NCI-H1694 (cell line): ENCODE measurements at places on chromosomes 13 and 19.
A peak's percentile ranks its signal among the peaks of the same experiment; 100 is the strongest.

DNA sequence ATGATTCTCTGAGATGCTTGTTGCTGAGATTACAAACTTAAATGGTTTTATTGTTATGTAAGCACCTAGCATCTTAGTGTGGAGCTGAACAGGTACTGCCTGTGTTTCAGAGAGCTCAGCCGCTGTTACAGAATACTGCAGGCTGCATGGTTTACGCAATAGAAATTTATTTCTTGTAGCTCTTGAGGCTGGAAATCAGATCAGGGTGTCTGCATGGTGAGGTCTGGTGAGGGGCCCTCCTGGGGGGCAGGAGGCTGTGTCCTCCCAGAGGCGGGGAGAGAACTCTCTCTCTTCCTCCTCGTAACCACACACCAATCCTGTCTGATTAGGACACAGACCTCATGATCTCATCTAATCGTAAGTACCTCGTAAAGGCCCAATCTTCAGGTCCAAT, 13.1 kb downstream of the ATP11A start:
- DNase-seq, result no peak

DNA sequence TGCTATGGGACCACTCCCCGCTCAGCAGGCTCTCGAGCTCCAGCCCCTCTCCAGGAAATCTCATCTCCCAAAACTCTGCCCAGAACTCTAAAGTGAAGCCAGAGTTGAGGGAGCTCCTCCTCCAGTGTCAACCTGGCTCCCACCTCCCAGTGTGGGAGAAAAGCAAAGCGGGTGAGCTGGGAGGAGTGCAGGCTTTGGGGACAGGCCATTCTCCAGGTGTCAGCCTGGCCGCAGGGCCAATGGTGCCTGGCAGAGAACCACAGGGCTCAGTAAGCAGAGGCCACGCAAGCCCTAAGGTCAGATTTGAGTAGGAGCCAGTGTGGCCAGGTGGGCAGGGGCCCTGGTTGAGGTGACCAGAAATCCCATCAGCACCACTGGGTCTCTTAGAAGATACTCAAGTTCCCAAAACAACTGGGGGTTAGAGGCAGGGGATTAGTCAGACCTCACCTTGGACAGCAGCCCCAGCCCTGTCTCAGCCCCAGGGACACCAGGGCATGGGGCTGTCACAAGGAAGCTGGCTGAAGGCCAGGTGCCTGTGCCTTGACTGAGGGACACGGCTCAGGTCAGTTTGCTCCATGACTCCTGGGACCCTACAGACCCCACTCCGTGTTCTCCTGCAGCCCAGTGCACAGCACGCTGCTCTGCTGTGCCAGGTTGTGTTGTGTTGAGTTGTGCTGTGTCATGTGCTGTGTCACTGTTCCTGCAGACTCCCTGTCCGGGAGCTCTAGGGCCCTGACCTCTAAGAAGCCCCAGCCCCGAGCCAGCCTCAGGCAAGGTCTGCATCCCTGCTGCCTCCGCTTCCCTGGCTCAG, 2.8 kb upstream of the ZNF181 start:
- DNase-seq, result no peak

DNA sequence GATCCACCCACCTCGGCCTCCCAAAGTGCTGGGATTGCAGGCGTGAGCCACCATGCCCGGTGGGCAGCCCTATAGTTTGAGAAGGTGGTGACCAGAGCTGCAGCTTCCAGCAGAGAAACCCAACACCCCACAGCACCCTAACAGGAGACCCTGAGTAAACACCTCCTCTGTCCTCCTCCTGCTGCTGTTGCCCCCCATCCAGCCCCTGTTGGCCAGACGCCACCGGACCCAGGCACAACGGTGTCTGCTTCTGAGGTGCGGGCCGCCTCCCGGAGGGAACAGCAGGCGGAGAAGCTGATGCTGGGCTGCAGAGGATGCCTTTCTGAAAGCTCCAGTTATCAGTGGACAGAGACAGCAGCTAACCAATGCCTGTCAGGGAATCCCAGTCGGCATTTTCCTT, 175.5 kb downstream of the COL4A1 start:
- no peak for DNase-seq

GRCh38 chr13:85659493-85659892, 139.7 kb downstream of the SLITRK6 start:
- no peak for DNase-seq

GRCh38 chr19:2249010-2249866, at the start of gene AMH:
AMH (plus strand) TSS chr19:2249323; CDS start chr19:2249333, 10 bp downstream.
- DNase-seq, result no peak

GRCh38 chr19:30428092-30428680, 56.0 kb downstream of the ZNF536 start:
- no peak for DNase-seq

DNA sequence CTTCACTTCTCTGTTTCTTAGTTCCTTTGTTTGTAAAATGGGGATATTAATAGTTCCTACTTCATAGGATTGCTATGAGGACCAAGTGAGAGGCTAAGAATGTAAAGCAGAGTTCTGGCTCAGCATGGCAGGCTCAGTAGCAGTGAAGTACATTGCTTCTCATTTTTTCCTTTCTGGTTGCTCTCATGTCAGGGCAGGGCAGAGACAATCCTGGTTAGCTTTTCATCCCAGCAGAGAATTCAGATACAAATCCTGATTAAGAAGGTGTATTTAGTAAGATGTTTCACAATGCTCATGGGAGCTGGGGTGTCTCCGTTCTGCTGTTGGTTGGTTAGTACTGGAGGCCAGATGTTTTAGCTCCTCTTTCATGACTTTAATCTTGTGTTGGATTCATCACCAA, 42.9 kb downstream of the WASF3 start:
- no peak for DNase-seq

DNA sequence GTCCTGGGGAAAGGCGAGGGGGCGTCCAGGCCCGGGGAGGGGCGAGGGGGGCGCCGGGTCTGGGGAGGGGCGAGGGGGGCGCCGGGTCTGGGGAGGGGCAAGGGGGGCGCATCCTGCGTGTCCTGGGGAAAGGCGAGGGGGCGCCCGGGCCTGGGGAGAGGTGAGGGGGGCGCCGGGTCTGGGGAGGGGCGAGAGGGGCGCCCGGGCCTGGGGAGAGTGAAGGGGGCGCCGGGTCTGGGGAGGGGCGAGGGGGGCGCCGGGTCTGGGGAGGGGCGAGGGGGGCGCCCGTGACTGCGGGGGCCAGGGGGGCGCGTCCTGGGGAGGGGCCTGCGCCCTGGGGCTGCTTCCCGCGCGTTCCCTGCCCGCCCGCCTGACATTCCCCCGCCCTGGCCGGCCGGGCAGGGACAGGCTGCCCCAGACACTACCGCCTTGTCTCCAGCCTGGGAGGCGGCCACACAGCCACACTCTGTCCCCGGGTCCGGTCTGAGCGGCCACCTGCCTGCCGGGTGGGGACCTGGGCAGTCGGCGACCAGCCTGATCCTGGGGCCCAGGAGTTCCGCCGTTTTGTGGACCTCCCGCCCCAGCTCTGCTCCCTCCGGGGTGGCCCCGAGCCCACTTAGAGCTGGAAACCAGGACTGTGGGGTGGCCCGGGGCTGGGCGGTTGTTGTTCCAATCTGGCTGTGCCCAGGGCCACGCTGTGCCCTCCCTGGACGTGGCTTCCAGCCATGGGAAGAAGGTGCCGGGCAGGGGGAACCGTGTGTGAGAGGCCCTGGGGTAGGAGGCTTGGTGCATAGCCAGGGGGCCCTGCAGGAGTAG, 11.8 kb downstream of the PALM start:
- DNase-seq, result no peak

- DNase-seq, result peak; percentile 88
Measured at GRCh38 chr19:41951686-41952172, 7.4 kb downstream of the RABAC1 start.

DNA sequence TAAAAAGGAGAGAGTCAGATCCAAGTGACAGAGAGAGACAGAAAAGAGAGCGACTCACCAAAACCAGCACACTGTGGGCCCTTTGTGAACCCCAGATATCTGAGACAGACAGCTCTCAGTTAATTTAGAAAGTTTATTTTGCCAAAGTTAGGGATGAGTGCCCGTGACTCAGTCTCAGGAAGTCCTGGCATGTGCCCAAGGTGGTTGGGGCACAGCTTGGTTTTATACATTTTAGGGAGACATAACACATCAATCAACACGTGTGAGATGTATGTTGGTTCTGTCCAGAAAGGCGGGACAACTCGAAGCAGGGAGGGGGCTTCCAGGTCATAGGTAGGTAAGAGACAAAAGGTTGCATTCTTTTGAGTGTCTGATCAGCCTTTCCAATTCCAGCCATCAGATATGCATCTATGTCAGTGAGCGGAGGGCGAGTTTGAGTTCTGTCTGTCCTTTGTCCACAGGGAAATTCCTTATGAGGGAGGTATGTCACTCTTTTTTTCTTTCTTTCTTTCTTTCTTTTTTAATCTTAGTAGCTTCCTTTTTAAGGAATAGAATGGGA, 37.2 kb upstream of the ATP11A start:
- DNase-seq, result no peak

GRCh38 chr13:95756072-95756471, 79.1 kb downstream of the DNAJC3 start:
- DNase-seq, result no peak

DNA sequence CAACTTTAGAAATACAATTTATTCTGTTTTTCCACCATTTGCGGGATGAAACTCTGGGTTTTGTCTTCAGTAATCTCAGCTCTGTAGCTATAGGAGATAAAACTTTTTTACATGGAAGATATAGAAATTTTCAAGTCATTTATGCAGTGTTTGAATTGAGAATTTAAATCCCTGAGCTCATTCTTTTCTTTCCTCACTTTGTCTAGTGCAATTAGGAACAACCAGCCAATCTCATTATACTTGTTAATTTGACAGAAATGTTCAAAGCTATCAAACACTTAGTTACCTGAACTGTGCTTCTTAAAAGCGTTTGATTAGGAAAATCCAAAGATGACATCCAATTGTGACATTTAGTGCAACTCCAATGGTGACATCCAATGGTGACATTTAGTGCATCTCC, 1014.3 kb downstream of the SLITRK5 start:
- DNase-seq, result no peak

DNA sequence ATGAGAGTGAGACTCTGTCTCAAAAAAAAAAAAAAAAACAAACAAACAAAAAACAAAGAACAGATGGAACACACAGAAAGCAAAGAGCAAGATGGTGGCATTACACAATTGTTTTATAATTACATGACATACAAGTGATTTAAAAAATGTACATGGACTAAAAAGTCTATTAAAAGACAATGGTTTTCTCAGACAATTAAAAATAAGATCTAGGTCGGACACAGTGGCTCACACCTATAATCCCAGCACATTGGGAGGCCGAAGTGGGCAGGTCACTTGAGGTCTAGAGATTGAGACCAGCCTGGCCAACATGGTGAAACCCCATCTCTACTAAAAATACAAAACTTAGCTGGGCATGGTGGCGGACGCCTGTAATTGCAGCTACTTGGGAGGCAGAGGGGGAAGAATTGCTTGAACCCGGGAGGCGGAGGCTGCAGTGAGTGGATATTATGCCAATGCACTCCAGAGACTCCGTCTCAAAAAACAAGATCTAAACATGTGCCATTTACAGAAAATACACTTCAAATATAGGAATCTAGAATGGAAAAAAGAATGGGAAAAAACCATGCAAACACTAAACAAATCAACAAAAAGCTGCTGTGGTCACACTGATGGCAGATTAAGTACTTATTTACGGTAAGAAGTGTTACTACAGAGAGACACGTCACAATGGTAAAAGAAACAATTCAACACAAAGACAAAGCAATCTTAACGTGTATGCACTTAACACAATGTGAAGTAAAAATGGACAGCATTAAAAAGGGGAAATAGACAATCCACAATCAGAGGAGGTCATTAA, 26.7 kb downstream of the MIER2 start:
- DNase-seq, result no peak

- DNase-seq, result no peak
Measured at GRCh38 chr13:51101636-51102235, 9.3 kb downstream of the C13orf42 start.
